ENCODE measurements at places on chromosomes 6 and 20. TPM values are rescaled to one million over a fixed set of nuclear protein-coding genes. Genes with fewer than 3 reads are reported as not detected.

Gene ENPP4
- total RNA-seq, result 18.0 TPM

Gene SALL4
- total RNA-seq, result 0.20 TPM

Gene GSTA1
- total RNA-seq, result 382 TPM

Gene MOG
- not detected for total RNA-seq

Measured in mucosa of gallbladder (tissue), 1 donor.